Skeletal muscle cell (primary cell): ENCODE measurements at places on chromosomes 3 and 15.

GRCh38 chr3:47491777-47492176 is 16.0 kb upstream of the SCAP start:
- DNase-seq, result no peak

DNA sequence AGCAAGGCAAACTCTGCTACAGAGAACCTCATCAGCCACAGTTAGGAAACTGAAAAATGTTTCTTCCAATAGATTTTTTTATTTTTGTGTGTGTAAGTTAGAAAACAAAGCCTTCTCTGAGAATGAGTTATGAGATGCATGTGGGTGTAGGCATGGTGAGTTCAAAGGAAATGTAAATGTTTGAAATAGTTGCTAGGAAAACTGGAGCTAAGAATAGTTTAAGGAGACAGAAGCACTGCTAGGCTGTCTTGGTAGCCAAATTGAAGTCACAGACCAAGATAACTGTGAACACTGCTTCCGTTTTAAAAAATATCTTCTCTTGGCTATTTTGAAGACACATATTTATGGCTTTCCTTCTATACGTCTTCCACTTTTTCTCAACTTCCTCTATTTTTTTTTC is 1501.2 kb upstream of the CADM2 start:
- DNase-seq, result no peak

DNA sequence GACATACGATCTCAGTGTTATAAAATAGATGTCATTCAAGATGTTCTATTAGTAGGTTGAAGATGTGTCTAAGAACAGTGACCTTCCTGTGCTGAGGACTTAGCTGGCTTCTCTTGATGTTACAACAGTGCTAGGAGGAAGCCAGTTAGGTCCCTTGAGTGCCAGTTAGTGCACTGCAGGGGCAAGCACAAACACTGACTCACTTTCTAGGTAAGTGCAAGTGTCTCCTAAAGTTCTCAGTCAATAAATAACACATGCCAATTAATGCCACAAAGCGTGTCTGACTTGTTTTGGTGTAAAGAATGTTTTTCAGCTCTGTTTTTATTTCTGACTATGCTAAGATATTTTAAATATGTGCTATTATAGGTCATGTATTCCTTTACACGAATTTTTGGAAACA is 211.8 kb downstream of the NAALADL2 start:
- no peak for DNase-seq

DNA sequence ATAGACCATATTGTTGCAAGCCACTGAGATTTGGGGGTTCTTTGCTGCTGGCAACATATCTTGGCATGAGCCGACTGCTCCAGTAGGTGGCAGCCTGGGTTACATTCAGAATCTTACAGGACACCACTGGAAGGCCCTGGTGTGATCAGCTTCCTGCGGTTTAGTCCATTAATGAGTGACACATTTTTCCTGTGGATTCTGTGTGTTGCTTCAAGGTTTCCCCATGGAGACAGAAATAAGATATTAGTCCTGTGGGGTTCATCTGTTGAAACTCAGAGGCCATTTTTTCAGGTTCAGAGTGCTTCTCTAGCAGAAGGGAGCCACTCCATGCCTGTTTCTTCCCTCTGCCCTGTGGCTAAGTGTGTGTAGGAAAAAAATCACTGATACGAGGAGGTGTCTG is 116.2 kb downstream of the MFSD1 start:
- DNase-seq, result peak; percentile 48

DNA sequence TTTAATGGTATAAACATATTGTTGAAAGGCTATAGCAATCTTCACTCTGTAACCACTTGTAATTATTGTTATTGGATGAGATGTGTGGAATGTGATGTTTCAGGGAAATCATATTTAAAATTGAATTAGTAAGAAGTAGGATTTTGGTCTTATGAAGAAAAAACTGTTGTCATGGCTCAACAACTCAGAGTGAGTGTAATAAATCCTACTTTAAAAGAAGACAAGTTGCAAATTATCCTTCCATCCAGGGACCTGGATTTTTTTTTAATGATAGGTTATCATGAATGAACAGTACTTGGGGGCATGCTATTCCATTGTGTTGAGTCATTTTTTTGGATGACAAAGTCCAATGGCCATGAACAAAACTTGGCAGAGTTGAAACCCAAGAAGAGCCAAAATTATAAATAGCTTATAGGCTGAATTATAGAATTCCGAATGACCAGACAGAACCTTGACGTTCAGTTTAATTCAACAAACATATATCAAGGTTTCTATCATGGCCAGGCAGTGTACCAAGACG is 625.5 kb upstream of the ZNF717 start:
- no peak for DNase-seq

- DNase-seq, result no peak
Observed at GRCh38 chr3:41972802-41973201, 10.9 kb upstream of the ULK4 start.

DNA sequence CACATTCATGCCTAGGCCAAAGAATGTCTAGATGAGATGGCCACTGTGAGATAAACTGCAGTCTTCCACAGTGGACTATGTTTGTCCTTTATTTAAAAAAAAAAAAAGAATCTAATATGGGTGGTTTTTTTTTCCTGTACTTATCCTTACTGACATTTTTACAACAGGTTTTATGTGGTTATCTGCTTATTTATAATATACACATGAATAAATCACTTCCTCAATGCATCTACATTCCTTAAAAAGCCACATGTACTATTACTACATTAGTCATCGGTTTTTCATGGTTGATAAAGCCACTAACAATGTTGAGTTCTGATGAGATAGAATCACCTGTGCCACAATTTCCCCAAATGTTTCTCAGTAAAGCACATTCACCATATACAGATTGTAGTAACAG is 341.3 kb upstream of the THBS1 start:
- no peak for DNase-seq

- no peak for DNase-seq
Observed at GRCh38 chr15:43792761-43793476, 799 bp downstream of the SERF2 start.

DNA sequence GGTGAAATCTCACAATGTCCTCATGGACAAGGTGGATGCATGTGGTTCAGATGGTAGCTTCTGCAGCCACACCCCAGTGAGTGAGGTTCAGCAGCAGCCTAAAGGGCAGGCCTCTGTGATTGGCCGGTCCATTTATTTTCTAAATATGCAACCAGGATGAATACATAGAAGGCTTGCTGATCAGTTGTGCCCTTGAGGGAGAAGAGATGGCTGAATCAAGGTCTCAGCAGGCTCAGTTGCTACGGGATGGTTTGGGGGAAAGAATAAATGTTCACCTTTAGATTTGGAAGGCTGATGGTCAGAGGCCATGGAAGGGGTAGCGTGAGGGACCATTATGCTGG is 53.7 kb upstream of the FGD5 start:
- no peak for DNase-seq

DNA sequence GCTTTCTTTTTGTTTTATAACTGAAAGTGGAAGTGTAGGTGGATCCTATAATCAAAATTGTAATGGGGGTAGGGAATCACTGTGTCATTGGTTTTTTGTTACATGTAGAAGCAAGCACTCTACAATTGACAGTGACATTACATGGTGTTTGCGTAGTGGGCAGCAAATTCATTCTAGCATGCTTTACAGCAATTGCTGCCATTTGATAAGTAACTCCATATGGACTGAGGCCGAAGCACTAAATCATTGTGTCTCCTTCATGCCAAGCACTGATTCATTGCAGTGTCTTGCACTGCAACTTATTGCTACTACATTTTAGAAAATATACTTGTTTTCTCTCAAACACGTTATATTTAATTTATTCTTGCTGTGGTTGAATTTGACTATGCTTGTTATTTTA is 933.9 kb downstream of the NSUN3 start:
- DNase-seq, result no peak

GRCh38 chr3:4426782-4427344 is 40.2 kb downstream of the SUMF1 start:
- peak; percentile 84 for DNase-seq

DNA sequence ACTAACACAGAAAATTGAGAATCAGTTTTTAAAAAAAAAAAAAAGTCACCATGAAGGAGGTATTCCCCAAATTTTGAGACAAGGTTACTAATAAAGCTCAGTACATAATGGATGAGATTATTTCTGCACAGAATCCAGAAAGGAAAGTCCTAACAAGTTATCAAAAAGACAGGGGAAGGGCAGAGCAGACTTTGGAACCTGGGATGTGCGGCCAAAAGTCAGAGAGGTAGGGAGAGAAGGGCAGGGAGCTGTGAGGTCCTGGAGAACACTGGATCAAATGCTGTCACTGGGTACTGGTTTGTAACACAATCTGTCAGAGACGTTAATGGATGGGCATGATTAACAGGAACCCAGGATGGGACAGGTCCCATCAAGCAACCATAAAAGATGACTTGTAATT is 12.2 kb upstream of the LACTB start:
- no peak for DNase-seq

GRCh38 chr3:12218161-12218560 is 59.4 kb upstream of the TIMP4 start:
- no peak for DNase-seq

- no peak for DNase-seq
Observed at GRCh38 chr15:49379996-49380395, 43.0 kb upstream of the FGF7 start.

DNA sequence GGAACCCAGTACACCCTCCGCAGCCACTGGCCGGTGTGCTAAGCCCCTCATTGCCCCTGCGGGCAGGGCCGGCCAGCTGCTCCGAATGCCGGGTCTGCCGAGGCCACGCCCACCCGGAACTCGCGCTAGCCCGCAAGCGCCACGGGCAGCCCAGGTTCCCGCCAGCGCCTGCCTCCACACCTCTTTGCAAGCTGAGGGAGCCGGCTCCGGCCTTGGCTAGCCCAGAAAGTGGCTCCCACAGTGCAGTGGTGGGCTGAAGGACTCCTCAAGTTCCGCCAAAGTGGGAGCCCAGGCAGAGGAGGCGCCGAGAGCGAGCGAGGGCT is 81.4 kb upstream of the BCHE start:
- no peak for DNase-seq

GRCh38 chr3:123201223-123201556 is 553 bp upstream of the SEC22A start:
- DNase-seq, result no peak

DNA sequence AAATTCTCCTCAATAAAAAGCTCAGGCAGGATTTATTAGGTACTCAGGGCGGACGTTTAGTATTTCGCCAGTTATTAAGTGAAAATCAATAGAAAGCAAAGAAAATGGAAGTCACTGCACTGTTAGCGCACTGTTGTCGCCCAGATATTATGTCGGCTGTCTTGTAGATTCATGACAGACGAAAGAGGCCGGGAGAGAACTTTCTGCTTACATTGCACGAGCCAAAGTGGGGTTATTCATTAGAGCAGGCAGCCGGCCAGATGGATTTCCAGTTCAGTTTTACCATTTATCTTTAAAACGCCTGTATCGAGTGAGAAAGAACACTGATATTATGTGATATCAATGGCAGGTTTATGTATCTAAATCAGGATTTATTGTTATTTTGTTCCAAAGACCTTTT is 866.0 kb upstream of the NR2F2 start:
- DNase-seq, result no peak

GRCh38 chr3:73933585-73933984 is 308.8 kb upstream of the PDZRN3 start:
- DNase-seq, result no peak

DNA sequence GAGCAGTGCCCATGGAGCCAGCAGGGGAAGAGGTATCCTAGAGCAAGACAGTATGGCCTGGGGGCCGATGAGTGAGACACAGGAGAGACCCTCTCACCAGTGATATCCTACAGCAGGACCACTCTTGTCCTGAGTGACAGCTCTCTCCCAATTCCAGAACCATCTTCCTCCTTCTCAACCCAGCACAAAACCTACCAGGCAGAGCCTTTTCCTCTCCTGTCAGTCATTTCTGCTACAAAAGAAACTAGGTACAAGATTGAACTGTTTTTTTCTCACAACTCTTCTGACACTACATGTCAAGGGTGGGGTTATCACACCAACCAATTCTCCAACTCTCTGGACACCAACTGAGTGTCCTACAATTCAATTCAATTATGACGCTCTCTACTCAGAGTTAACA is 506.6 kb downstream of the EPHB1 start:
- DNase-seq, result no peak

GRCh38 chr3:31621314-31621713 is 88.6 kb downstream of the STT3B start:
- DNase-seq, result no peak

DNA sequence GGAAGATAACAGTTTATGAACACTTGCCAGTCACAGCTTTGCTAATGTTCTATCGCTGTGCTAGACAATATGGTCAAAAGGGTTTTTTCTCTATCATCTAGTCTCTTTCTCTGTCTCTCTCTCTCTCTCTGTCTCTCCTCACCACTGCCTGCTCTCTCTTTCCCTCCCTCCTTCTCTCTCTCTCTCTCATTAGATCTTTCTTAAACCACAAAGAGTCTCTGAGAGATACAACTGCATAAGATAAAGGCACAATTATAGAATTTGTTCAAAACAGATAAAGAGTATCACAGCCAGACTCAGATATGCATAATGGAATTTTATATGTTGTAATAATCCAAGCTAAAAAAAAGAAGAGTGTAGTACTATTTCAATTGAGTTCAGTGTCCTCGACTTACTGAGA is 258.4 kb downstream of the MECOM start:
- DNase-seq, result no peak

DNA sequence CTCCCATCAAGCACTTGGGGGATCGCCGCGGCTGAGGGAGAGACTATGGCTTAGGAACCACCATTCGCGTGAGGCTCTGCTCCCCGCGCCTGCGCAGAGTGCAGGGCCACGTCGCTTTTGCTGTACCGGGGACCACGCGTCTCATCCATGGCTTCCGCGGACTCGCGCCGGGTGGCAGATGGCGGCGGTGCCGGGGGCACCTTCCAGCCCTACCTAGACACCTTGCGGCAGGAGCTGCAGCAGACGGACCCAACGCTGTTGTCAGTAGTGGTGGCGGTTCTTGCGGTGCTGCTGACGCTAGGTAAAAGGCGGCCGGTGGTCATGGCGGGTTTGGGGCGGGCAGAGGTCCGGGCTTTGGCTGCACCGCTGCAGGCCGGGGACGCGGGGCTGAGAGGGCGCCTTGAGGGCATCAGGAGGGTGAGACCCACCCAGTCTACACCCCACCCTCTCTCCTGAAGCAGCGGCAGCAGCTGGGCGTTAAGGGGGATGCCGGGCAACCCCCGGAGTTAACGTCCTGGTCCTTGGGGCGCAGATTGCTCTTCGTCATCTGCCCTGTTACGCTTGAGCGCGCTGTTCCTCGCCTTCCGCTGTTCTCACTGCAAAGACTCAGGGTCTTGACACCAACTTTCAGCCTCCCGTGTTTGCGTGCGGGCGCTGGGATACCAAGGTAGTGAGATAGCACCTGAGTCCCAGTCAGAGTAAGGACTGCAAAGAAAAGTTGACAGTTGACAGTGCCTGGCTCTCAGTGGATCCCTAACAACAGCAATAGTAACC is at the start of gene SRPRB:
Gene SRPRB, plus strand, starts transcription at position 114 of the 774 bp plus-strand sequence. Its CDS starts 34 bp downstream, at position 148.
- peak; percentile 76 for DNase-seq

GRCh38 chr3:24476871-24477656 is 17.6 kb downstream of the THRB start:
- DNase-seq, result no peak

DNA sequence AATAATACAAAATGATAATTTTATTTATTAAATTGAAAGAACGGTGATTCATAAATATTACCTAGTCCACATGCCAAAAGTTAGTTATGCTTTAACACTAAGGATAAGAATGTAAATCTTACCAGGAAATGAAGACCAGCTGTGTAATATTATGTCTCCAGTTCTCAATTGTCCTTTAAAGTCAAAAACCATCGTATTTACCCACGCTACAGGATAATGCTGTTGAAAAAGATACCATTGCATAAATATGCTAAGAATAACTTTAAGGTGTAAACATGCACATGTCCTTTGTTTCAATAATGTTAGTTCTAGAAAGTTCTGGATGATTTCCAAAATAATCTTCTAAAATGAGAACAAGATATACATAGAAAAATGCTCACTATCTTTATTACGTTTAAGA is 103.5 kb downstream of the FAIM start:
- DNase-seq, result no peak

GRCh38 chr15:101258238-101259144 is 6.6 kb upstream of the CHSY1 start:
- DNase-seq, result no peak
